ENCODE measurements at places on chromosomes 6 and 20.

- no peak for DNase-seq
These were observed at the start of gene RUNX2 for GRCh38 chr6:45327956-45328522. RUNX2 (plus strand) TSS chr6:45328330; CDS start chr6:45328727, 397 bp downstream.

- no peak for DNase-seq
These were observed 86.6 kb upstream of the SAMD5 start for GRCh38 chr6:147421903-147422302.

DNA sequence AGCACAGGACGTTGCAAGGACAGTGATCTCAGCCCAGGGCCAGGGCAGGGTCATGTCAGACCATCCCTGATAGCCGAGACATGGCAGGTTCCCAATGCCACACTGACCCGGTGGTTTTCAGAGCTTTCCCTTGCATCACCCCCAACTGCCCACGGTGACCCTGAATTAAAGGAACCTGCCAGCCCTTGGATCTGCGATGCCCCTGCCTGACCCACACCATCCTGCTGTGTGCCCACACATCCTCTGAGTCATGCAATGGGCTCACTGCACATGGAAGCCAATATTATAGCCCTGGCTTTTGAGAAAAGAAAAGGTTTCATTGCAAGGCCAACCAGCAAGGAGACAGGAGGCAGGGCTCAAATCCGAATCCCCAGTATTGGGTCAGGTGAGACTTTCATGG is 132.6 kb upstream of the CST7 start:
- no peak for DNase-seq

DNA sequence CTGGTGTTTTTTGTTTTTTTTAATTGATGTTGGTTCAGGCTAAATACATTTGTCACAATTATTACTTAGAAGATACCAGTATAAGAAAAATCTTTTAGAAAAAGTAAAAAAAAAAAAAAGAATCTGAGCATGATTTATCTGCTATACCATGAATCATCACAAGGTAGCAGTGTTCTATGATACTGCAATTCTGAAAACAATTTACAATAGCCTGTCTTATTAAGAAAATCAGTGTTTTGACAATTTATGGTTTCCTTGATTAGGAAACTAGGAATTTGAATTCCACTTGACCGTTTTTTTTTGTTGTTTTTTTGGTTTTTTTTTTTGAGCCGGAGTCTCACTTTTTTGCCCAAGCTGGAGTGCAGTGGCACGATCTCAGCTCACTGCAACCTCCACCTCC is 9.3 kb upstream of the MAK start:
- DNase-seq: no peak

DNA sequence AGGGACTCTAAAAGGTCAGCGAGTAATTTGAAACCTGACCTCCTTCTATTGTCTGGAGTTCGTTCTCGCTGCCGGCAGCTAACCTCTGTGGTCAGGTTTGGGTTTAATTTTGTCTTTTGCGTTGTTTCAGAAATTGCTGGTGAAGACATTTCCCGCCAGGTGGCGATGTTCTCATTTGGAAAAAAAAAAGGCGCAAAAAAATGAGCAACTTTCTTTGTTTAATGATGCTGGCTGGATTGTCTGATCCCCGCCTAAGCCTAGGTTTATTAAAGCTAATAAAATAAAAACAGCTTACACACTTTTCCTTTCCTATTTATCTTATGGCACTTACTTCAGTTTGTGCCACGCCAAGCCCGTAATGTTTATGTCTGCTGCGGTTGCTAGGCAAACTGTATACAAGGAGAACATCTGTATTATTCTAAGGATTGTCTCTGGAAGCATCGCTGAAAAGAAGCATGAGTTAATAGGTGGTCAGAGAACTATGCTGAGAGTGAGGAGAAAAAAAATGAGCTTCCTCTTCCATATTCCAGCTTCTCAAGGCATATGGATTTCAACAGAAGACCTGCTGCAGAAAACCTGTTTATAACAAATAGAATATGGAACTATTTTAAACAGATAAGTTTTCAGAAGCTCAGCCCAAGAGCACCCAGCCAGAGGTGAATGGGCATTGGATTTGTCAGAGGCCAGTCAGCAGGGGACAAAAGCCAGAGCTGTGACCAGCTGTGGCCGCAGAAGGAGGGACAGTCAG is 205.7 kb downstream of the DOK5 start:
- no peak for DNase-seq

All from CD4-positive, alpha-beta T cell treated with Interleukin-15 for 1 hour (primary cell).